ENCODE measurements at places on chromosomes 5 and 9. TPM values are rescaled to one million over a fixed set of nuclear protein-coding genes. Genes with fewer than 3 reads are reported as not detected.

The WHRN gene
- total RNA-seq = 18.0 TPM

The PFN3 gene
- total RNA-seq = not detected

The STC2 gene
- 32.2 TPM for total RNA-seq

The OLFM1 gene
- 0.39 TPM for total RNA-seq

The HEMGN gene
- not detected for total RNA-seq

The GHR gene
- total RNA-seq = 0.05 TPM

The CDH9 gene
- 0.10 TPM for total RNA-seq

The TXNDC15 gene
- 47.4 TPM for total RNA-seq

GRCh38 chr5:174736331-174736721 lies 11.9 kb downstream of the MSX2 start:
- H3K36me3 ChIP-seq = no peaks in the 10 kb centered on the region
- DNase-seq = no peak
- no peak overlapping the region for H3K27ac ChIP-seq
- no peak overlapping the region for H3K4me3 ChIP-seq
- peaks cover 3% of the 10 kb centered on the region for H3K27me3 ChIP-seq

DNA sequence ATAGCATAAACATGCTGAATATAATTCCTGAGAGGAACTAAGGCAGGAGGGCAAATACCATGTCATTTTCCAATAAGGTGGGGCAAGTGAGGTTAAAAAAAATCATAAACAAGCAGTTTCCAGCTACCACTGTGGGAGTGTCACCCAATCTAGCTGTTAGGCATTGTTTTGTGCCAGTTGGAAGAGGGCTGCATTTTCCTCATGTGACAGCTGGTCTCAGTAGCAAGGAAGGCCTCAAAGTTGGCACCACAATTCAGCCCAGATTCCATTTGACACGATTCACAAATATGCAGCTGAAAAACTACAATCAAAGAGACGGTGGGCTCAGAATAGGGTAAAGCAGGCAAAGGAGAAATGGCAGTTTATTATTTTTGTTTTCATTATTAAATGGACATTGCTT lies 636.1 kb downstream of the KIF4B start:
- H3K4me3 ChIP-seq = no peak overlapping the region
- no peak overlapping the region for H3K27ac ChIP-seq

DNA sequence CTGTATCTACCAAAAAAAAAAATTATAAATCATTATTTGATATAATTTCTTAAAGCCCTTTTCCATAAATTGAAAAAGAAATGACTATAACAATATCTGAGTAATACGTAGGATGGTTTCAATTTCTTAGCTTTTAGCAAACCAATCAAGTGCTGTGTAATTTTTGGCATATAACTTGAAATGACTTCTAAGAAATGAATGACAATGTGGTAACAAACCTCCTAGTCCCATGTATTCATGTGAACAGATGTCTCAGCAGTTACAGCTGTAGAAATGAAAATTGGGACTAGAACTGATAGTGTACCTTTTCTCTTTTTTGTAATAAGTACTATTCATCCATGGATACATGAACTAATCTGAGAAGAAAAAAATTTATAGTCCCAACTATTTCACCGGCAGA lies 307.0 kb downstream of the BNC2 start:
- DNase-seq = no peak
- H3K4me1 ChIP-seq = no peaks in the 10 kb centered on the region
- no peak overlapping the region for H3K4me3 ChIP-seq
- H3K27me3 ChIP-seq = no peaks in the 10 kb centered on the region
- H3K36me3 ChIP-seq = no peaks in the 10 kb centered on the region

GRCh38 chr5:139709582-139710318 lies 61.6 kb downstream of the CXXC5 start:
- H3K4me1 ChIP-seq = peaks cover 26% of the 10 kb centered on the region
- H3K4me3 ChIP-seq = no peak overlapping the region
- H3K27ac ChIP-seq = no peak overlapping the region
- H3K27me3 ChIP-seq = no peaks in the 10 kb centered on the region
- DNase-seq = no peak

DNA sequence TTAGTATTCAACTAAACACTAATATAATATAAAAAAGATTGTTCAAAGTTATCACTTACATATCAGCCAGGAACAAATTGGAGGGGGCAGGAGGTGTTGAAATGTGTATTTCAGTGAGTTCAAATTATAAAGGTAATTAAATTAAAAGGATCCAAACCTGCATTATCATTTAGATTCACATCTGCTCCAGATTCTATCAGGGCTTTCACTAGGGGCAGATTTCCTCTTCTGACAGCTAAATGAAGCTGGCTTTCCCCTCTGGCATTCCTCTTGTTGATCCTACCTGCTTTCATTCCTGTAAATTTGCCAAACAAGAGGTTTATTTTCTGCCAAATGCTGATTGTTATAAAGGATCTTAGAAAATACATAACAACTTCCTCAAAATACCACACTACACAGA lies 86.3 kb upstream of the GCNT4 start:
- peaks cover 6% of the 10 kb centered on the region for H3K27me3 ChIP-seq
- no peak overlapping the region for H3K27ac ChIP-seq
- H3K4me1 ChIP-seq = no peaks in the 10 kb centered on the region

GRCh38 chr5:80141147-80141671 lies 106.1 kb downstream of the THBS4 start:
- no peaks in the 10 kb centered on the region for H3K36me3 ChIP-seq
- no peaks in the 10 kb centered on the region for H3K4me1 ChIP-seq
- DNase-seq = no peak
- H3K27me3 ChIP-seq = no peaks in the 10 kb centered on the region
- no peak overlapping the region for H3K27ac ChIP-seq

DNA sequence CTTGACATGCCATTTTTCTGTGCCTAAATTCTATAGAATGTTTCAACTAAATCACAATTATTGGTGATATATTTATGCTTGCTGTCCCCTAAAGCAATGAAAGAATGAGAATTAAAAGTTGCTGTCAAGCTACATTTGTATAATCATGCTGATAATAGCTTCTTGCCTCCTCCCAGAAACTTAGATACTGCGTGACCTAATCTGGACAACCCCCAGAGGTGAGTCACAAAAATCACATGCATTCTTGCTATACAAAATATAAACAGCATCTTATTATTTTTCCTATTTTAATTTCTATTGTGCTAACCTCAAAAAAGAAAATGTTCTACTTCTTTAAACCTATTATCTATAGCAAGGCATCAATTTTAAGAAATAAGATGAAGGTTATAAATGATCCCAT lies 995.8 kb upstream of the ACO1 start:
- DNase-seq = no peak
- H3K4me3 ChIP-seq = no peak overlapping the region
- no peak overlapping the region for H3K27ac ChIP-seq

- H3K4me3 ChIP-seq = no peak within 1 kb of the TSS
- no peaks in the 10 kb centered on the region for H3K4me1 ChIP-seq
- no peak within 1 kb of the TSS for H3K27ac ChIP-seq
- no peak for DNase-seq
- no peaks in the 10 kb centered on the region for H3K27me3 ChIP-seq
- no peaks in the 10 kb centered on the region for H3K36me3 ChIP-seq
These were observed at the start of gene INSL6 for GRCh38 chr9:5185220-5185840. Gene INSL6, minus strand, starts transcription at chr9:5185639. Its CDS starts 37 bp downstream, at chr9:5185602.

DNA sequence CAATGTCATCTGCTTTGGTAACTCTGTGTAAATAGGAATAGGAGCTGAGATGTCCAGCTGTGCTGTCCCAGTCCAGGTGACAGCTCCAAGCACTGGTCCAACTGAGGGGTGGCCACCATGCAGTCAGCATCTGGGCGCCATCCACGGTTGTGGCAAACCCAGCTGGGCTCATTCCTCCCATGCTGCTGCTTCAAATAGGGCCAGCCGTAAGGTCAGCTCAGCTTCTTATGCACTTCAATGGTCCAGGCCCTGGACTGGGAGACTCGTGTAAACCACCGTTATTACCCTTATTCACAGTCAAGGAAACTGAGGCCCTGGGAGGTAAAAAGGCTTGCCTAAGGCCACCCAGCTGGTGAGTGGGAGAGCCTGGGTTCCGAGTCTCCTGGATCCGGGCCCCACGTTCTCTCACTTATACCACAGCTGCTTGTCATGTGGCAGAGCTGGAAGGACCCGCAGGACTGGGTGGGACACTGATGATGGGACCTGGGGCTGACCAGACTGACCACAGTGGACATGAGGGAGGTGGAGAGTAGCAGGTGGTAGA lies 38.7 kb upstream of the ANGPTL2 start:
- H3K36me3 ChIP-seq = no peaks in the 10 kb centered on the region
- H3K4me3 ChIP-seq = no peak overlapping the region
- no peak overlapping the region for H3K27ac ChIP-seq
- no peak for DNase-seq
- peaks cover 4% of the 10 kb centered on the region for H3K4me1 ChIP-seq

DNA sequence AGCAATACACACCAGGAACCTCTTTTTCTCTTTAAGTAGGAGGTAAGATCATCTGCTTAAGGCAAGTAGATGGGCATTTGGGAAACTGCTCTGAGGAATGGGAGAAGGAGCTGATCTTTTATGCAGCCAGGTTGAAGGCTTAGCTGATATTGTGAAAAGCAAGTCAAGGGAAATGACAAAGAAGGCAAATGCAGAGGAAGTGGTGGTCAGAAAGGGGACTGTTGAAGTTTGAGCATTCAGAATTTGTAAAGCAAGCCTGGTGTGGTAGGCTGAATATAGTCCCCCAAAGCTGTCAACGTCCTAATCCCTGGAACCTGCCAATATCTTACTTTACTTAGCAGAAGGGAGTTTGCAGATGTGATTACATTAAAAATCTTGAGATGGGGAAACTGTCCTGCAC lies 128.9 kb downstream of the ADAMTS12 start:
- no peaks in the 10 kb centered on the region for H3K4me1 ChIP-seq
- H3K27me3 ChIP-seq = no peaks in the 10 kb centered on the region
- DNase-seq = no peak
- no peaks in the 10 kb centered on the region for H3K36me3 ChIP-seq
- no peak overlapping the region for H3K4me3 ChIP-seq
- H3K27ac ChIP-seq = no peak overlapping the region

GRCh38 chr5:16306812-16307211 lies 127.2 kb upstream of the MARCHF11 start:
- DNase-seq = no peak
- no peaks in the 10 kb centered on the region for H3K27me3 ChIP-seq
- no peaks in the 10 kb centered on the region for H3K4me1 ChIP-seq
- H3K27ac ChIP-seq = no peak overlapping the region
- H3K36me3 ChIP-seq = no peaks in the 10 kb centered on the region

DNA sequence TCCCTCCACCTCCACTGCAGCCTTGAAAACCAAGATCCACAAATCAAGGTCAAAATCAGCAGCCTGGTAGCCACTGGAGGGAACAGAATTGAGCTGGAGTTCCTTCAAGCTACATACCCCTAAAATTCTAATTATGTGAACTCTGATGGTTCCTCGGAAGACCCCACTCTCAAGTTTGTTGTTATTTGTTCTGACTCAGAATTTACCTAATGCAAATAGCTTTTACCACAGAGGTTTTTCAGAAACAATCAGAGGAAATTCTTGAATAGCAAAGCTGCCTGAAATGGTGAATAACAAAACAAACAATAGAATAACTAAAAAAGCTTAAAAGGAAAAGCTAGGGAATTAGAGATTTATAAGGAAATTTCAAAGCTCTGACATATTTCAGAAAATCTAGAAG lies 220.0 kb downstream of the CDH18 start:
- no peaks in the 10 kb centered on the region for H3K27me3 ChIP-seq
- no peaks in the 10 kb centered on the region for H3K36me3 ChIP-seq
- H3K4me3 ChIP-seq = no peak overlapping the region

GRCh38 chr5:147713550-147714295 lies 68.8 kb downstream of the JAKMIP2 start:
- no peaks in the 10 kb centered on the region for H3K4me1 ChIP-seq
- no peak overlapping the region for H3K27ac ChIP-seq
- H3K4me3 ChIP-seq = no peak overlapping the region
- H3K36me3 ChIP-seq = no peaks in the 10 kb centered on the region

GRCh38 chr9:112308588-112308987 lies 24.8 kb downstream of the PTBP3 start:
- H3K4me3 ChIP-seq = no peak overlapping the region
- H3K4me1 ChIP-seq = peaks cover 8% of the 10 kb centered on the region
- H3K27ac ChIP-seq = no peak overlapping the region
- H3K36me3 ChIP-seq = no peaks in the 10 kb centered on the region

DNA sequence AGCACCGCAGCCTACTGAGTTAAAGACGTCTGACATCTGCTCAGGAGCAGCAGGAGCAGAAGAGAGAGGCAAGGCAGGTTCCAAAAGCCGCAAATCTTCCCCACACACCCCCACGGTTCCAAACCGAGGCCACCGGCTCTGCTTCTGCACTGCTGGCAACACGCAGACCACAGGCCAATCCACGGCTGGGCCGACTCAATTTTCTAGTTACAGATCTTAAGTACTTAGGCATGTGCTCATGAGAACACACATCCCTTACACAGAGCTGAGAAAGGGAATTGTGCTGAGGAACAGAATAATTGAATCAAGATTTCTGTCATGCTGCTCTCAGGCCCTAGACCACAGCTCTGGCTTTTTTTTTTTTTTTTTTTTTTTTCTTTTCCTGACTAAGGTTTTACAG lies 32.6 kb downstream of the PAX5 start:
- DNase-seq = no peak
- no peaks in the 10 kb centered on the region for H3K4me1 ChIP-seq
- H3K36me3 ChIP-seq = no peaks in the 10 kb centered on the region
- no peak overlapping the region for H3K27ac ChIP-seq
- H3K4me3 ChIP-seq = no peak overlapping the region

DNA sequence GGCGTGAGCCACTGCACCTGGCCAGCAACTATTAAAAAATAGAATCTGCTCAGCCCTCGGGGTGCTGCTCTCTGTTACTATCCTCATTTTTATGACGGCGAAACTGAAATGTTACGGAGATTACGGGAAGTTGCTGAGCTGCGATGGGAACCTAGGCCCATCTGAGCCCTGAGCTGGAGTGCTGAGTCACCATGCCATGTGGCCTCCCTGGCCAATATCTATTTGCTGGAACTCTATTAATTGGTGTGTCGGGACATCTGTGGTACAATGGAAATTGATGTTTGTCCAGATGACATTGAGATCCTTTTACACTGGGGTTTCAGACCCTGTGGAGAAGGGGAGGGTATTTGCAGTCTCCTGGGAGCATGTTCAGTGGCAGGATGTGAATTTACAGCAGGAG lies 8.1 kb downstream of the PRDM12 start:
- no peaks in the 10 kb centered on the region for H3K4me1 ChIP-seq
- no peak overlapping the region for H3K4me3 ChIP-seq
- no peak overlapping the region for H3K27ac ChIP-seq
- DNase-seq = no peak

DNA sequence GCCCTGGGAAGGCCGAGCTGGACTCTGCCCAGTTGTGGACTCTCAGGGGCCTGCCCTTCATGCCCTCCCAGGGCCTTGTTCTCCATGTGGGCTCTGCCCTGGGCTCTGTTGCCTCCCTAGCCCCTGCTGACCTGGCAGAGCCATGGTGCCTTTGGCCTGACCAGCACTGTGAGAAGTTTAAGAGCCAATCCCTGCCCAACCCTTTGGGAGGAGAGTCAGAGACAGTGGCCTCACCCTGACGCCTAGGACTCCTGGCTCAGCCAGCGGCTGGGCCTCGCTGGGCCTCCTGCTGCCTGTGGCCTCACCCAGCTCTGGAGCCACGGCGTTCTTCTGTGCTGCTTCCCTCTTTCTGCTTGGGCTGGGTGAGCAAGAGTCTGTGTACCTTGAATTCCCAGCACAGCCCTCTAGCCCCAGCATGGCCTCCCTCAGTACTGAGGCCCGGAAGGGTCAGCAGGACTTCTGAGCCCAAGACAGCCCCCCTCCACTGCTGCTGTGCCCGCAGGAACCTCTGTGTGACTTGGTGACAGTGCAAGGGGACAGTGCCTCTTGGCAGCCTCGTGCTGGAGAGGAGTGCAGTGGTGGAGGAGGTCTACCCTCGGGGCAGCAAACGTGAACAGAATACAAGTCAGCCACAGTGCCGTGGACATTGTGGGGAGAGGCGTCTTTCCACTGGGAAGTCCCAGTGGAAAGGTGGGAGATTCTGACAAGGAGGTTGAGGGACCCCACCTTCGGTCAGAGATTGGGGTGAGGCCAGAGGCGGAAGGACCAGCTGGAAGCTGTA lies 97.4 kb downstream of the CACNA1B start:
- no peaks in the 10 kb centered on the region for H3K27me3 ChIP-seq
- DNase-seq = no peak
- H3K36me3 ChIP-seq = no peaks in the 10 kb centered on the region
- H3K4me3 ChIP-seq = no peak overlapping the region
